Tongue (tissue), 3 donors: ENCODE measurements at places on chromosomes 12 and 14. TPM values are rescaled to one million over a fixed set of nuclear protein-coding genes. Genes with fewer than 3 reads are reported as not detected.

LTB4R gene
- 8.8 TPM for total RNA-seq

MYL2 gene
- total RNA-seq: 55.5 TPM

SLC38A2 gene
- 374 TPM for total RNA-seq

PWP1 gene
- total RNA-seq: 44.4 TPM

ASB2 gene
- total RNA-seq: 69.5 TPM

EXOC3L4 gene
- total RNA-seq: 6.3 TPM

MTERF2 gene
- 55.3 TPM for total RNA-seq

PLXNC1 gene
- 13.4 TPM for total RNA-seq

LPAR5 gene
- total RNA-seq: 2.6 TPM

MYBPC1 gene
- 2,862 TPM for total RNA-seq

NGB gene
- total RNA-seq: not detected

HOXC4 gene
- total RNA-seq: 0.21 TPM

PSEN1 gene
- 49.5 TPM for total RNA-seq

SPPL3 gene
- 15.9 TPM for total RNA-seq

TMTC3 gene
- total RNA-seq: 37.1 TPM

CCDC196 gene
- not detected for total RNA-seq

SDS gene
- not detected for total RNA-seq

RPL10L gene
- total RNA-seq: not detected

CELA1 gene
- total RNA-seq: not detected

PTPRB gene
- 35.6 TPM for total RNA-seq

CDC42BPB gene
- total RNA-seq: 83.1 TPM

NELL2 gene
- 24.0 TPM for total RNA-seq

MYF5 gene
- total RNA-seq: 48.5 TPM

SCNN1A gene
- 35.9 TPM for total RNA-seq

IPO8 gene
- total RNA-seq: 35.2 TPM

ANO2 gene
- total RNA-seq: 4.8 TPM

WNT5B gene
- total RNA-seq: 16.1 TPM

STAT2 gene
- 74.5 TPM for total RNA-seq

HSPA2 gene
- 67.6 TPM for total RNA-seq

OAS2 gene
- 2.6 TPM for total RNA-seq

KRT72 gene
- 0.21 TPM for total RNA-seq

ITPR2 gene
- total RNA-seq: 31.4 TPM

OR6C76 gene
- not detected for total RNA-seq

HSP90AA1 gene
- total RNA-seq: 673 TPM

ALG10 gene
- total RNA-seq: 13.8 TPM

KRT76 gene
- 0.31 TPM for total RNA-seq

BDKRB1 gene
- total RNA-seq: 1.8 TPM

IGFBP6 gene
- total RNA-seq: 251 TPM

POTEG gene
- total RNA-seq: not detected

IFI27 gene
- 22.2 TPM for total RNA-seq

P2RX7 gene
- total RNA-seq: 2.3 TPM

CACNA1C gene
- total RNA-seq: 6.5 TPM

SLC10A1 gene
- total RNA-seq: not detected

IL23A gene
- not detected for total RNA-seq

KRT6A gene
- 299 TPM for total RNA-seq

COX8C gene
- total RNA-seq: not detected

ACSM4 gene
- not detected for total RNA-seq

TXNRD1 gene
- 56.1 TPM for total RNA-seq

FGF6 gene
- 50.7 TPM for total RNA-seq

GALNT9 gene
- total RNA-seq: 0.92 TPM

NEUROD4 gene
- total RNA-seq: not detected

SLCO1B1 gene
- not detected for total RNA-seq

TAOK3 gene
- 28.9 TPM for total RNA-seq

GDF3 gene
- not detected for total RNA-seq
